ENCODE measurements at places on chromosomes 11 and 22.

DNA sequence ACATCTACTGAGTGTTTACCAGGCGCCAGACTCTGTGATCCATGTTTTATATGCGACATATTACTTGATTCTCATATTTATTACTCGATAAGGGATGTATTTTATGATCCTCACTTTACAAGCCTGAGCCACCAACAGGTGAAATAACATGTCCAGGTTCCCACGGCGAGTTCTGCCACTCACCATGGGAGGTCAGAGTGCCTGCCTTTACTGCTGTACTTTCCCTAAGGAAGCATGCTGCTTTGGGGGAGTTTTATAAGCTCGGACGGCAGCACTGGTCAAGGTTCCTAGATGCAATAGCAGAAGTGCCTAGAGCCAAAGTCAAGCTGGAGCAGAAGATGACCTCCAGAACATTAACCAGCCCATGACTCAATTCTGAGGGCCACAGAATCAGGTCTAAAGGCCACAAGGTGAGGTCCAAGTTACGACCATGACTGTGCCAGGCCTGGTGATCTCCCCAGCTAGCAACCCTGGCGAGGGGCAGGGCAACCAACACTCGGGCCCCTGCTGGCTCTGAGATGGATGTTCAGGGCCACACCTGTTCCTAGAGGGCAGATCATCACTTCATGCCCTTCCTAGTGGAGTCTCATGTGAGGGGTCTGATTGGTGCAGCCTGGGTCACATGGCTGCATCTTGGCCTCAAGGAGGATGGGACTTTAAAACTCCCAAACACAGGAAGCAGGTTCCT lies 14.2 kb downstream of the IFT27 start:
- peak; percentile 19 for DNase-seq

GRCh38 chr11:80900265-80900664 lies 1459.4 kb upstream of the TENM4 start:
- DNase-seq, result no peak

GRCh38 chr11:9396310-9396709 lies 11.9 kb downstream of the IPO7 start:
- no peak for DNase-seq

GRCh38 chr11:2996976-2997375 lies 4.8 kb upstream of the NAP1L4 start:
- DNase-seq, result no peak

DNA sequence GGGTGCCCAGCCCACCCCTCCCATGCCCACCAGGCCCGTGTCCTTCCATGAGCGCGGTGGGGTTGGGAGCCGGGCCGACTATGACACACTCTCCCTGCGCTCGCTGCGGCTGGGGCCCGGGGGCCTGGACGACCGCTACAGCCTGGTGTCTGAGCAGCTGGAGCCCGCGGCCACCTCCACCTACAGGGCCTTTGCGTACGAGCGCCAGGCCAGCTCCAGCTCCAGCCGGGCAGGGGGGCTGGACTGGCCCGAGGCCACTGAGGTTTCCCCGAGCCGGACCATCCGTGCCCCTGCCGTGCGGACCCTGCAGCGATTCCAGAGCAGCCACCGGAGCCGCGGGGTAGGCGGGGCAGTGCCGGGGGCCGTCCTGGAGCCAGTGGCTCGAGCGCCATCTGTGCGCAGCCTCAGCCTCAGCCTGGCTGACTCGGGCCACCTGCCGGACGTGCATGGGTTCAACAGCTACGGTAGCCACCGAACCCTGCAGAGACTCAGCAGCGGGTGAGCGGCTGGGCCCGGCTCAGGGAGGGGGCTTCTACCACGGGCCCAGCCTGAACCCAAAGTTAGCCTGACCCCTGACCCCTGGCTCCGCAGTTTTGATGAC lies 3.0 kb downstream of the PKP3 start:
- peak; percentile 86 for DNase-seq

DNA sequence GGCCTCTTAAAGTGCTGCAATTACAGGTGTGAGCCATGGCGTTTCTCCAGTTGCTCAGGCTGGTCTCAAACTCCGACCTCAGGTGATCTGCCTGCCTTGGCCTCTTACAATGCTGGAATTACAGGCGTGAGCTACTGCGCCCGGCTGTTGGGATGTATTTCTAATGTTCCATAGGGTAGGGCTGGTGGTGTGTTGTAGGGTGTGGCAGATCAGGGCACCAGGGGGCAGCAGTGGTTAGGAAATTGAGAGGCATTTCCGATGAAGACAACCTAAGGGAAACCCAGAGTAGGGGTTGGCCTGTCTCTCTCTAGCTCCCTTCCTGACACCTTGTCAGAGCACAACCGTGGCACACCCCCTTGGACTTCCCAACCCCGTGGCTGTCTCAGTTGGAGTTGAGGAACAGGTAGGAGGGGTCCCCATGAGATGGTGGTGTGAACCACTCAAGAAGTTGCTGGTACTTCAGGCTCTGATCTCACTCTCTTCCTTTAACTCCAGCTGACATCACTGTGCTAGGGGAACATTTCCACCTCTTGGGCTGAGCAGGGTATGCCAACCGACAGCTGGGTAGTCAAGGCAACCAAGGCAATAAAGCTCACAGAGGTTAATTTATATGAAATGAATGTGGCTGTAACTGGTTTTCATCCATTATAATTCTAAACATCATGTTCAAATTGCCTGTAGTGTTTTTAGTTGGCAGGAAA lies 33.0 kb downstream of the YWHAH start:
- DNase-seq, result peak; percentile 86

- DNase-seq, result no peak
These were observed 43.6 kb downstream of the GALNT18 start for GRCh38 chr11:11577932-11578911.

- DNase-seq, result no peak
These were observed 66.3 kb upstream of the CHRM4 start for GRCh38 chr11:46457659-46458424.

DNA sequence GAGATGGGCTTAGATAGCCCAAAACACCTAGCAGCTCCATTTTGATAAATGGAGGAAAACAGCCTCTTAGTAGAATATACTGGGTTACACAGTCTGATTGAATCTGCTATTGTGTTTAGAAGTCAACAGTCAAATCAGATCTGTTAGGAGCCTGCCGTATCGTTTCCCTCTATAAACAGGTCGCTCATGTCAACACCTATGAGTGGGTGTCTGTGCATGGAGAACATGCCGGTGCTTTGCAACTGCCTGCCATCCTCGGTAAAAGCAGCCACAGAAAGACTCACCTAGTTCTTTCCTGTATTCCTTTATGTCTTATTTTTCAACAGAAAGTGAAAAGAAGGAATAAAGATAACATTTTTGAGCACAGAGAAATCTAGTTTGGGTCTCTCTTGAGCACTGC lies 99.4 kb downstream of the ETS1 start:
- DNase-seq, result no peak

GRCh38 chr22:45807156-45807915 lies 135.7 kb downstream of the ATXN10 start:
- DNase-seq, result no peak

GRCh38 chr11:30312243-30312642 lies 10.7 kb upstream of the ARL14EP start:
- no peak for DNase-seq

DNA sequence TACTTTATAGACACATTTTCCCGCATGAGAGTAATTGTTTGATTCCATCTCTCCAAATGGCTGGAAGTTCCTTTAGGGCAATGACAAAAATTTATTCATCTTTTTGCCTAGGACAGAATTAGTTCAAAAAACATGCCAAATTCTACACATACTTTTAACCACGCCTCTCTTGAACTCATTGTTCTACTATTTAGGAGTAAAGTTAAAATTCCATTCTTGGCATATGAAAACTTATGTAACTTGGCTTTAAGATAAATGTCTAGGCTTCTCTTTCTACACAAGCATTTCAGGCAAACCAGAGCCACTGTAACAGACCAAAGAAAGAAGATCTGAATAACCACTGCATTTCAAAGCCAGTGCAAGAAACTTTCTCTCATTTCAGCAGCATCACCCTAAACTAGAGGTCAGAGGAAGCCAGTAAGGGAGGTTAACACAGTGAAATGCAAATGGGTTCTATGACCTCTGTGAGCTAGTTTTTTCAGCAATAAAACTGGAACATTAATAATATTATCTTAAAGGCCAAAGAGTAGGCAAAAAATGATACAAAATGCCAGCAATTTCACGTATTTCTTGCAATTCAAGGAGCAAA lies 73.0 kb downstream of the RSF1 start:
- DNase-seq, result no peak

DNA sequence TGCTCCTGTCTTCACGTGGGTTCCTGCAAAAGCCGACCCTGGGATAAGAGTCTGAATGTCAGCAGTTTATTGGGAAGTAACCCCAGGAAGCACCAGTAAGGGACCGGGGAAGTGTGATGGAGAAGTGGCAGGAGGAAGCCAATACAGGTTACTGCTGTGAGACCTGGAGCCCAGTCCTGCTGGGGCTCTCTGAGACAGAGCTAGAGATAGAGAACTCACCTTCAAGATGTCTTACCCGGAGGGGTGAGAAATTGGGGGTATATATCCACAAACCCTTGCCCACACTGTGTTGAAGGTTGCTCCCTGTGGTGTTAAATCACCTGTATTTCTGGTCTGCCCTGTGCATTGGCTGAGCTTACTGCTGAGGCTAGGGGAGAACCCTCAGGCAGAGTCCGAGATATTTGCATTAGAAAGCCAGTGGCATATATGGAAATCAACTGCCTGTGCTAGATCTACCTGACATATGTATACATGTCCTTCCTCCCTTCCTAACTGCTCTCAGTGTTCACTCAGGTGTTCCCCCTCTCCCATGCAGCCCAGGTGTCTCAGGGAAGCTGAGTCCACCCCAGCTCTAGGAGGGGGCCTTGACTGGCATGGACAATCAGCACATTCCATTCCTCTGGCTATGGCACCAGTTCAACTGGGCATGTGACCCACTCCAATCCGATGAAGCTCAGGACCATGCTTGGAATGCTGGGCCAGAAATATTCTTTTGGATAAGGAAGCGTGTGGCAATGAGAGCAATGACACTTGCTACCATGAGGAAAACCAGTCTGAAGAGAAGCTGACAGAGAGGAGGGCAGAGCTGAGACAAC lies 6.8 kb upstream of the MICAL2 start:
- DNase-seq, result no peak

DNA sequence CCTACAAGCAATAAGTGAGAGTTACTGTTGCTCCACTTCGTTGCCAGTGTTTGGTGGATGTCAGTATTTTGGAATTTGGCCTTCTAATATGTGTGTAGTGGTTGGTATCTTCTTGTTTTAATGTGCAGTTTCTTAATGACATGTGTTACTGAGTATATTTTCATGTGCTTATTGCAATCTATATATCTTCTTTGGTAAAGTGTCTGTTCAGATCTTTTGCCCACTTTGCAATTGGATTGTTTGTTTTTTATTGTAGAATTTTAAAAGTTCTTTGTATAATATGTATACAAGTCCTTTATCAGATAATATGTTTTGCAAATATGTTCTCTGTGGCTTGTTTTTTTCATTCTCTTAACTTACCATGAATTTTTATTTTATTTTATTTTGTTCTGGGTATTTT lies 7.7 kb downstream of the OR51V1 start:
- DNase-seq, result no peak

GRCh38 chr22:20641198-20641892 lies 132.6 kb upstream of the SERPIND1 start:
- peak; percentile 12 for DNase-seq

DNA sequence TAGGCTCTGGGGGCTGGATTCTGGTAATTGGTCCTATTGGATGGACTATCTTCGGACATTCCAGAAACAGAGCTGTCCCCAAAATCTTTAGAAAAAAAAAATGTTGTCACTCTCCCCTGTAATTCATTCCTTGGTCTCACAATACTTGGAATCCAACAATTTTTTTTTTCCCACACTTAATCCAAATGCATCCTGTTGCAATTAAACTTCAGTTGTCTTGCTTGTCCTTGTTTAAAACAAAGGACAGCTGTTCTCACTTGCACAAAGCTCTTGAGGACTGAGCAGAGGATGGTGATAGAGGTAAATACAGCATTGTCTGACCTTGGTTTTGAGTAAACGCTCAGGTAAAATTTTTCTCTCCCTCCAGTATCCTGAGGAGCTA lies 75.3 kb downstream of the SC5D start:
- DNase-seq, result no peak

DNA sequence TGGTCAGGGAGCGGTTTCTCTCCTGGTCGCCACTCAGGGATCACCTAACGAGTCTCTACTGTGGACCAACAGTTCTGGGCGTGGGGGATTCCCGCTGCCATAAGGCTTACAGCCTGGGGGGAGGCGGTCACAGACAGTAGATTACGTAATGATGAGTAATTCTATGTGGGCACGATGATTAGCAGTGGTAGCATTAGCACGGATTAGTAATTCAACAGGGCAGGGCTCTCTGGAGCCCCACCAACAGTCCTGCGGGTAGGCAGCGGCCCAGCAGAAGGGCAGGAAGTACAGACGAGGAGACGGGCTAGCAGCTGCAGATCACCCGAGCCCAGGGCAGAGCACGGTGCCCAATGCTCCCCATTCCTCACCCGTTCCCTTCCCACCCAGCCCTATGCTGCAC lies 3.6 kb downstream of the SHISAL1 start:
- DNase-seq, result no peak

- no peak for DNase-seq
These were observed 6.9 kb downstream of the MUC6 start for GRCh38 chr11:1029654-1030053.

GRCh38 chr11:103436131-103436770 lies 327.0 kb downstream of the DYNC2H1 start:
- DNase-seq, result no peak

GRCh38 chr11:128757235-128757711 lies 63.4 kb downstream of the FLI1 start:
- DNase-seq, result no peak

DNA sequence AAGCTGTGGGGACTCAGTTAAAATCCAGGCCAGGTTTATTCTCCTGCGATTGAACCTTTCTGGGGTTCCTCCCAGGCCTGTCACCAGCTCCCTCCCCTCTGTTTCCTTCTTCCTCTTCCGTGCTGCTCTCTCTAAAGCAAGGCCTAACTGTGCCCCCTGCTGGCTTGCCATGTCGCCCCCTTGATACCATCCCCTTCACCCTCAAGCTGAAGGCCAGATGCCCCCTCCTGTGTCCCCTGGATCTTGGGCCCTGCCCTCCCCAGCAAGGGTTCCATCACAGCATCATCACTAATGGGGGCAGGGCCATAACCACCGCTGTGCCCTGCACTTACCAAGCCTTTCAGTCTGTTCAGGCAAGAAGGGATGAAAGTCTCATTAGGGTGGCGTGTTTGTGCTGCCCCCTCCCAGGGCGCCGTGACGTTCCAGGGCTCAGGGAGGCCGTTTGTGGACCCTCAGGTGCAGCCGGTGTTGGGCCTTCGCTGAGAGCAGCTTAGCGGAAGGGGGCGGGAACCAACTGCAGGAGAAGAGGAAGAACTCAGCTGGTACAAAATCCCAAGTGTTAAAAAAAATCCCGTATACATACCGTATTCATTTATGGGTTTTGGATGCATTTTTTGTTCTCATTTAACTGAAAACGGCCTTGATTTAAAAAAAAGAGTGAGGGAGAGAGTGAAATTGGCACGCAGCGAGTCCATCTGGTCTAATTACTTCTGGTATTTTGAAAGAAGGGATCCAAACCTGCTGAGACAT lies 69.9 kb downstream of the MPPED1 start:
- no peak for DNase-seq

All from sciatic nerve (tissue), 2 donors.